ENCODE measurements at places on chromosomes 13 and 19.
A peak's percentile ranks its signal among the peaks of the same experiment; 100 is the strongest.

DNA sequence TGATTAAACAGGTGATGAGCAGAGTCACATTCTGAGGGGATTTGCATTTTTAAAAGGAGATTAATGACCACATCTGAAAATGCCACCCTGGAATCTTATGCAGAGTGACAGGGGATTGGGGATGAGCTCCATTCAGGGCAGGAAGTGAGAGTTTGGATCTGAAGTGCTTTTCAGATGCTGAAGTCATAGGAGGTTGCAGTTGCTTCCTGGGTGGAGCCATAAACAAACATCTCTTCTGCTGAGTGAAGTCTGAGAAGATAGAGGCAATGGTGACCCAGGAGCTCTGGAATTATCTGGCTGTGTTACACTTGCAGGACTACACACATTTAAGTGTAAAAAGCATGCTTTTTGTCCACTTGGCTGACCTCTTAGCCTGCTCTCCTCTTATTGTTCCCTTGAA is 51.4 kb upstream of the PSG8 start:
- no peak for DNase-seq

DNA sequence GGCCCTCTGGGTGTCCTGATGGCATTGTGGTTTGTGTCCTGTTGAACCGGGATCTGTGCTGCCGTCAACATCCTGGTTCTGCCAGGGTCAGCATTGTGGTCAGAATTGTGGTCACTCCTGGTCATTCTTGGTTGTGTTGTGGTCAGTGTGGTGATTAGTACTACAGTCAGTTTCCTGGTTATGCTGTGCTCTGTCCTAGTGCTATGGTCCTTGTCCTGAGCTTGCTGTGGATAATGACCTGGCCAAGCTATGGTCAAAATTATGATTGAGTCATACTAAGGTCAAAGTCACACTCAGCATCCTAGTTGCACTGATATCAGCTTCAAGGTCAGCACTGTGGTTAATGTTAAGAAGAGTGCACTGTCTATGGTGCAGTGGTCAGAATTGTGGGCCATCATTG is 4.5 kb upstream of the OLFM2 start:
- DNase-seq: no peak

- DNase-seq: no peak
Measured at GRCh38 chr13:30560212-30560611, 57.5 kb upstream of the USPL1 start.

DNA sequence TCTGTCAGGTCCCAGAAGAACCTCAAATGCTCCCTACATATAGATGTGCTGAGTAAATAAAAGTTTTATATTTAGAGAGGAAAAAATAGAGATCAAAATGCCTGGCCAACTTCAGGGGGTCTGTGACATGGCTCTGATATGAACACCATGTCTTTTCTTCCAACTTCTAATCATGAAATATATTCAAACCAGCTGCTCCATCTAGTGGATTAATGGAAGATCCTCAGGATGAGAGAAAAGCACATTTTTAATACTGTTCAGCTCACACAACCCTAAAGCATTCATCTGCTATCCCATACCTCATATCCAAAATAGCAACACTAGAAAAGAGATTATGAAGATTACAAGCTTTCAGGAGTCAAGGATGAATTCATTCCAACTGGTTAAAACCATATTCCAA is 56.0 kb upstream of the DOCK9 start:
- DNase-seq: peak; percentile 7

DNA sequence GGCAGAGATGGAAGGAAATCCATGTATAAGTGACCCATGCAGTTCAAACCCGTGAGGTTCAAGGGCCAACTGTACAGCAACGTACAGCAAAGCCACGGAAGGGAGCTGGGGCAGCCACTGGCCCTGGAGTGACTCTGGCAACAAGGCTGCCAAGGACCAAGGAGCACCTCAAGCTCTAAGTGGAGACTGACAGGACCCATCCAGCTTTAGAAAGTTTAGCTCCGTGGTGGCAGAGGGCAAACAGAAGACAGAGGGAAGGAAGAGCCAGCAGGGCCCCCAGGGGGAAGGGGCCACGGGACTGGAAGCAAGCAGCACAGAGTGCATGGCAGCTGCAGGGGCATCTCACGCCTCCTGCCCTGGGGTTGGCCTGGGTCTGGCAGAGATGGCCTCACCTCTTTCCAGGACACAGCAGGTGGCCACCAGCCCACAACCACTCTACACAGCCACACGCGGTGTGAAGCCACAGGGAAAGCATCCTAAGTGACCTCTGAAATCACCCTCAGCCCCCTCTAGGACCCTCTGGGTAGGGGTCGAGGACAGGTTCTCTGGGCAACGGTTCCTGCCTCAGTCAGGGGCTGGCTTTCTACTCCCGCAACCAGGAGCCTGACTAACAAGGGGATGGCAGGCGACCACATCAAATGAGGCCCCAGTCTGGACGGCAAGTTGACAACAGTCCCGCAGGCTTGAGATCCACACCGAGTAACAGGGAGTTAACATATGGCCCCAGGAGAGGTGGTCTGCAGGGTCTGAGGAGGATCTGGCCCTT is 3.8 kb downstream of the MIER2 start:
- no peak for DNase-seq

DNA sequence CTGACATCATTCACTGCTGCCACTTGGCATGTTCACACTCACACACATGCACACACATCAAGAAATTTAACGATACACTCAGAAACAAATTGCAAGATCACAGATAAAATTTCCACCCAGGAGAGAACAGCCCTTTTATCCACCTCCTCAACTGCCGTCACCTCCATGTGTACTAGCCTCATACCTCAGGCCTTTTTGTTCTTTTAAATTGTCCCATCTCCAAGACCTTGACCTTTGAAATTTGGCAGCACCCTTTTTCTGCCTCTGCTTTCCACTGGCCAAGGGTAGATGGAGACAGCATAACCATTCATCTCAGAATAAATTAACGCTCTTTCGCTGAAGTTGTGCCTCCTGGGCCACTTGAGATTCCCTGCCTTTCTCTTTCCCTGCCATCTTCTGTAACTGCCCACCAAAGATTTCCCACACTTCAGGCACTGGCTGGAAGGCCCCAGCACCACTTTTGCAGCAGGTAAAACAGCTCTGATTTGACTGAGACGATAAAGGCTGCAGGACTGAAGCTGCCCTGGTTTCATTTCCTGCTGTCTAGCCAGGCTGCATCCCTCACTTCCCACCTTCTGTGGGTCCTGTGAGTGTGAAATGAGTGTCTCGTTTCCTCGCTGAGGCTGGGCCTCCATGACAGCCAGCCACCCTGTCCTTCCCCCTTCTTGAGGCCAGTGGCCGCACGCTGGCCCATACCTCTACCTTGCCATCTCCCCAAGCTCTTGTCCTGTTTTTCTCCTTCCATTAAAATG is 39.3 kb downstream of the MBNL2 start:
- no peak for DNase-seq

GRCh38 chr19:4456843-4457653 is 546 bp downstream of the UBXN6 start:
- DNase-seq: no peak

DNA sequence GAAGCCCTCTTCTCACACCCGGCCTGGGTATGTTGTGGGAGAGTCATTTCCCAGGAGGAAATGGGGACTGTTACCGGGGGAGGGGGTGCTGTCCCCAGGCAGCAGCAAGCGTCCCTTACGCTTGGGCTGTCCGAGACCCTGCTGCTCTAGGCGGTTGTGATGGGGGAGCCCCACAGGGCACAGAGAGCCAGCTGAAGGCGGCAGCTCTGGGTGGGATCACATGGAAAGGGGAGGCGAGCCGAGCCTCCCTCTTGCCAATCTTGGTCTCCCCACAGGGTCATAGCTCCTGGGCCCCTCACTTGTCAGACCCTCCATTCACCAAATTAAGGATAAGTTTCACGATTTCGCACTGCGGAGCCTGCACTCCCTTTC is 22.0 kb downstream of the EPN1 start:
- DNase-seq: no peak

DNA sequence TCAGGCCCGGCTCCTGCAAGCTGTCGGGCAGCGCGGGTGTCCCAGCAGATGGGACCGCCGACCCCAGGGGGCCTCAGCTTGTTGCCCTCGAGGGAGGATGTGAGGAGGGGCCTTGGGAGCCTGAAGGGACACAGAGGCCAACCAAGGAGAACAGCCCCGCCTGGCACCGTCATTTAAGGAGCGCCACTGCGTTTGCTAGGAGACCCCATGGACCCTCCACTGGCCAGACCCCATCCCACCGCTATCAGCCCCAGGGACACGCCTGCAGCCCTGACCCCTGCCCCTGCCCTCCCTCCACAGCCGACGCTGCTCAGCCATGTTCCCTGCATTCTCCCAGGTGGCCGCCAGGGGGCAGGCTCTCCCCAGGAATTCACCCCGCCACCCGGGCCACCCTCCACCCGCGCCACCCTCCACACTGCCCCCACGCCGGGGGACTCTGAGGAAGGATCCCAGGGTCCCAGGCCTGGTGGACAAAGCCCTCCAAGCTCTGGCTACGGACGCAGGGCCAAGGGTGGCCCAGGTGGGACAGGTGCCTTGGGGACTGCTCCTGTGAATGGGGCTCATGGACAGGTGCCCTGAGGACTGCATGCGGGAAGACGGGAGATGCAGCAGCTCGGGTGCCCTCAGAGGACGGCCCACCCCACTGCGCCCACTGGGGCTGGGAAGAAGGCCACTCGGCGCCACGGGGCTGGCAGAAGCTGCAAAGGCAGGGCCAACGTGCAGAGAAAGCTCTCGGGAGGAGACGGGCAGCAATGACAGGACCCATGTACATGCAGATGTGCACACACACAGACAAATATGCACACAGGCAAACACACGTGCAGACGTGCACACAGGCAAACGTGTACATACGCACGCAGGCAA is 34.4 kb downstream of the PIP5K1C start:
- no peak for DNase-seq

- DNase-seq: no peak
Measured at GRCh38 chr19:2428756-2429711, 1.6 kb upstream of the TIMM13 start.

GRCh38 chr13:38350114-38350617 is 515 bp downstream of the UFM1 start:
- DNase-seq: no peak

DNA sequence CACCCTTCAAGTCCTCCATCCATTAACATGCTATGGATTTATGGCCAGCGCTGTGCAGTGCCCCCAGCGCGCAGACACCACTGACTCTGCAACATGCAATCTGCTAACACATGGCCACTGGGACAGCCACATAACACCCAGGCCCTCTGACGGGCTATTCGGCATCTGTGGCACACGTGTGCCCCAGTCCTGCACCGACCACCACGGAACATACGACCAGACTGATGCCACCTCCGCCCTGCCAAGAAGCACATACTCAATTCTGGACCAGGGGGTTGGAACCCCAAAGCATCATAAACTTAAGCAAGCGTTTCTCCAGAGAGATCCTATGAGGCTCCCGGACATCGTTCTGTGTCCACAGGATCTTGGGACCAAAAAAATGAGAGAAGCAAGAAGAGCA is 9.8 kb downstream of the STK24 start:
- DNase-seq: no peak

DNA sequence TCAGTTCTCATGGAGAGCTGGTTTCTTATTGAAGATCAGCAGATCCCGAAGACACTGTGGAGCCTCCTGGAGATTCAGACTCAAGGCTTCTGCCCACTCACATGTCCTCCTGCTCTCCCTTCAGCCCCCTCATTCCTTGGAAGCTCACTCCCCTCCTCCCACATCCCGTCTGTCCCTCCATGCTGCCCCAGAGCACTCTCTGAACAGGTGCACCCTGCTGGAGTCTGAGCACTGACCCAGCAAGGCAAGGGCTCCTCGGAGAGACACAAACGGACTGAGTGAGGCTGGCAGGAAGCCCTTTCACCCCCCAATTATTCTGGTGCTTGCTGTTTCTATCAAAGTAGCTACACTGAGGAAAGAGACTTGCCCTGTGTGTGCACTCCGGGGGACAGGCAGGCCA is 374.0 kb downstream of the UQCRFS1 start:
- no peak for DNase-seq

GRCh38 chr19:18453269-18454024 is 15.5 kb upstream of the ISYNA1 start:
- no peak for DNase-seq

DNA sequence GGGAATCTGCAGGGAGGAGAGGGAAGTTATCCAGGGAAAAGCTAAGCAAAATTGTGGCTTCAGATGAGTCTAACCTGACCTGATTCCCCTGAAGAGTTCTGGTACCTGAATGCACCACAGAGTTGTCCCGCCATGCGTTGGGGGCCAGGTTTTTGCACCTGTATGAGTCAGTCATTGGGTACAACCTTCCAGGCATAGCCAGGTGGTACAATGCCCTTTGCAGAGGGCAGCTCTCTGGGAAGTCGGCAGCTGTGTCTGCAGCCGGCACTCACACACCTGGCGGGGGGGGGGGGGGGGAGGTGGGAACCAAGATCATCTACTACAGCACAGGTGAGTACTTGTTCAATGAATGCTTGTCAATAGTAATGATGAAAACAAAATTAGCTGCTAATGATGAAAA is 52.5 kb upstream of the GTF3A start:
- no peak for DNase-seq

- DNase-seq: no peak
Measured at GRCh38 chr19:12884202-12884601, 2.8 kb downstream of the KLF1 start.

DNA sequence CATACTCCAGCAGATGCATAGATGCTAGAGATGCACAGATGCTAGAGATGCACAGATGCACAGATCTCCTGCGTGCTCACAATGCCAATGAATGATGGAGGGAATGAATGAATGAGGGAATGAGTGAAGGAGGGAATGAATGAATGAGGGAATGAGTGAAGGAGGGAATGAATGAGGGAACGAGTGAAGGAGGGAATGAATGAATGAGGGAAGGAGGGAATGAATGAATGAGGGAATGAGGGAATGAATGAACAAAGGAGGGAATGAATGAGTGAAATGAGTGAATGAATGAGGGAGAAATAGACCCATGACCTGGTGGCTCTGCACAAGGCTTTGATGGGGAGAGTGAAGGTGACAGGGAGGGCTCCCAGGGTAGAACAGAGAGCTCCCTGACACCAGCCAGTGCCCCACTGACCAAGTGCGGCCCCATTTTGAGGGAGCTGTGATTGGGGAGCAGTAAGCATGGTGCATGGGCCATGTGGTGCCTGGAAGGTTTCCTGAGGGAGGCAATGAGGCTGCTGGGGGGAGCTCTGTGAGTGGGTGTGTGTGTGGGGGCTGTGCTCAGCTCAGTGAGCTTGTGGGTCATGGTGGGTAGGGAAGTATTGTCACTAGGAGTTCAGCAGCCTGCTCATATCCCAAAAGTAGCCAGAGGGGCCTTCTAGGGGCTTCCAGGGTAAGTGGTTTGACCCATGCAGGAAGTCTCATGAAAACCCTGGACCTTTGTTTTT is 12.7 kb downstream of the SLC27A1 start:
- no peak for DNase-seq

DNA sequence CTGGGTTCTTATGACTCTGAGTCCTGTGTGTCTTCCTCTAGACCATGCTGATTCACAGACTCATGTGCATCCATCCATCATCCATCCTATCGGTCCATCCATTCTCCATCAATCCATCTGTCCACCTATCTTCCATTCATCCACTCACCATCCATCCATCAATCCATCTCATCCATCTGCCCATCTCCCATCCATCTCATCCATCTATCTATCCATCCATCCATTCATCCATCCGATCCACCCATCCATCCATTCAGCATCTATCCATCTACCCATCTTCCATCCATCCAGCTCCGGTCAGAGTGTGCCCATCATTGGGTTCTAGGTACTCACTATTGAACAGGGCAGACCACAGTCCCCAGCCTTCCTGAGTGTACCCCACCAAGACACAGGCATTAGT is 75.6 kb downstream of the SLC7A1 start:
- no peak for DNase-seq

- no peak for DNase-seq
Measured at GRCh38 chr13:59834801-59835200, 328.9 kb downstream of the DIAPH3 start.

- no peak for DNase-seq
Measured at GRCh38 chr19:14381689-14382474, 638 bp downstream of the ADGRE5 start.

All from NCI-H2081 treated with DMSO at 0.1 percent for 48 hours (cell line).